ENCODE measurements at places on chromosomes 6 and 20.

GRCh38 chr20:40993794-40994540, 34.7 kb upstream of the TOP1 start:
- no peak for DNase-seq

DNA sequence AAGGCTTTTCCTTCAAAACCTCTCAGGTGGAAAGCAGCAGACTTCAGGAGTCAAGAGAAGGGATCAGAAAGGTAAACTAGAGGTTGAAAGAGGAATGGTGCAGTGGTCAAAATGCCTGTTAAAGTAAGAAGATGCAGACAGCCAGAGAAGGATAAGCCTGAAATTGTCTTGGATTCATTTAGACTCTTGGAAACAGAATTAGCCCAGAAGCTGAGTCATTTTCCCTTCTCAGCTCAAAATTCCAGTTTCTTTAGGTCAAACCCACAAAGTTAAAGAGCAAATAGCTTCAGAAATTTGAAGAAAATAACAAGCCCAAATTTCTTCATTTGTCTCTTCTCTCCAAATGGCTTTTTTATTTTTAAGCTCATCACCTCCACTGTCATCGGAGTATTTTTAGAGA, 73.9 kb downstream of the DHX35 start:
- no peak for DNase-seq

- no peak for DNase-seq
These were observed 163.0 kb downstream of the SIM1 start for GRCh38 chr6:100301731-100302130.

DNA sequence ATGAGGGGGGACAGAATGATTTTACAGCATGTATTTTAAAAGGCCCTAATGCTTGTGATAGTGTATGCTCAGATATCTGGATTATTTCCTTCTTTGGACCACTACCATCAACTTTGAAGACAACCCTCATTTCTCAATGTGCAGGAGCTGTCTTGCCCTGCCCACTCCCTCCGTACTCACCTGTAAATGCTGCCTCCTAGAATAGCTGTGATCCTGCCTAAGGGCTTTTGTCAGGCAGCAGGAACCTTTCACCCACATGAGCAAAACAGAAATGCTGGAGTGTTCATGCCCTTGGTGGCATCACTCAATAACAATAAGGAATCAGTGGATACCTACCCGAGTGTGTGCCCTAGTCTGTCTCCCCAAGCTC, 723.6 kb upstream of the FLRT3 start:
- no peak for DNase-seq
